ENCODE measurements at places on chromosomes 1 and 21. TPM values are rescaled to one million over a fixed set of nuclear protein-coding genes. Genes with fewer than 3 reads are reported as not detected.

DNA sequence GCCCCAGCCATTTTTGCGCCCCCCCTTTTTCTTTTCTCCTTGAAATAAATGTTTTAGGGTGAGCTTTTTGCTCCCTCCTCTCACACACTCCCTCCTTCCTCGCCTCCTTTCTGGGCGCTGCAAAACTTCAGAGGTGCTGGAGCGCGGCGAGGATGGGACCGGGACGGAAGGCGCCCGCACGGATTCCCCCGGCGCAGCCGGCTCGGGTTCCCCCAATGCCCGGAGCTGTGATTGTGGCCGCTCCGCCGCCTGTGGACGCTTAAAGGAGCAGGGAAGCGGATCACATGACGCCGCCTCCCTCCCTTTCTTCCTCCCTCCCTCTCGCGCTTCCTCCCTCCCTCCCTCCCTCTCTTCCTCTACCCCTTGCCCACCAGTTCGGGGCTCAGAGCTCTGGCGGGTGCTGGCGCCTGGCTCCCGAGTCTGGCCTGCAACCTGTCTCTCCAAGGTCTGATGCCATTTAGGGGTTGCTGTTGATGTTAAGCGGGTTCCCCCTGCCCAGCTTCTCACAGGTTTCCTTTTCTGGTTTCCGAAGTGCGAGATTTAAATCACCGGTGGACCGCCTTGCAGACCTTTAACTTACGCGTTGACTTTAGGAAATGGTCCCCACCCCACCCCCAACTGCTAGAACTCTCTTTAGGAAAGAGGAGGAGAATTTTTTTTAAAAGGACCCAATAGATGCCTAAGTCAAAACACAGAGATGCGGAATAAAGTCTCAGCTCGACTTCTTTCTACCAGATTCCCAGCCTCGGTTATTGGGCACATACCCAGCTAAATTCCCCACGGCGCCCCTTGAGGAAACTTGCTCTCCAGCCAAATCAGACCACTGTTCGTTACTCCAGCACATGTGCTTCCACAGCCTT, at the start of gene WLS:
WLS (minus strand) TSS at position 235 of the 860 bp plus-strand sequence; CDS start at position 11, 224 bp downstream.
- H3K4me1 ChIP-seq: peaks cover 14% of the 10 kb centered on the region
- H3K27me3 ChIP-seq: no peaks in the 10 kb centered on the region
- H3K36me3 ChIP-seq: no peaks in the 10 kb centered on the region
- H3K27ac ChIP-seq: peak within 1 kb of the TSS; percentile 82
- DNase-seq: peak; percentile 89
- peak within 1 kb of the TSS; percentile 35 for H3K4me3 ChIP-seq

DNA sequence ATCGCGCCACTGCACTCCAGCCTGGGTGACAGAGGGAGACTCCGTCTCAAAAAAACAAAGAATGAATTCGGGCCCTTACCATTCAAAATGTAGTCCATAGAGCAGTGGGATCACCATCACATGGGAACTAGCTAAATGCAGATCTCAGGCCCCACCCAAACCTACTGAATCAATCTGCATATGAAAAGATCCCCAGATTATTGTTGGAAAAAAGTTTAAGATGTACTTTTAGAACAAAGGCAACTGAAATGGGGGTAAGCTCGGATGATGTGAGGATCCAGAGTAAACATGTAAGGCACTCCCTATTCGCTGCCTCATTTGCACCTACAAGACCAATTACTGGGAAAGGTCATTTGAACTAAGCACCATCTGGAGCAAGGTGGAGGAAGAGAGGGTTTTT, 803 bp upstream of the FLAD1 start:
- no peaks in the 10 kb centered on the region for H3K36me3 ChIP-seq
- no peak for DNase-seq
- no peak overlapping the region for H3K27ac ChIP-seq
- peaks cover 6% of the 10 kb centered on the region for H3K4me1 ChIP-seq
- no peaks in the 10 kb centered on the region for H3K27me3 ChIP-seq

DNA sequence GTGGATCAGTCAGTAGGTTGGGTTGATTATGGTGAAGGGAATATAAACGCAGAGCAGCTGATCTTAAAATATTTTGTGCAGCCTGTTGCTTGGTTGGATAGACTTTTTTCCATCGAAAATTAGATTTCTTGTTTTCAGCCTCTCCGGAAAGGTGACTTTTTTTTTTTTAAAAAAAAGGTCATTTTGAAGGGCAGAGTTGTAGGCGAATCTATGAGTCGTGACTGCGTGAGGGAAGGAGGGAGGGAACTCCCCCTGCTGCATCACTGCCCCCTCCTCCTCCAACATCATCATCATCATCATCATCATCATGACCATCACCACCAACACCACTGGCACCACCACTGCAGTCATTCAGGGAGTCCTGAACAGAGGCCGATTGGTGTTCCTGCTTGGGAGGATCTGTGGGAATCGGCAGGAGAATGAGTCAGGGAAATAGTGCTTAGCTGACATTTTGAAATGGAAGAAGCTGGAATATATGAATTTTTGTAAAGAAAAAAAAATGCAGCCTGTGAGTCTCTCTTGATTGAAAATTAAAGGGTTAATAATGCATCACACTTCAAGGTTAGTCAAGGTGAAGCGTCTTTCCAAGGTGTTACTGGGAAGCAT, 1.2 kb downstream of the ATP1B1 start:
- peaks cover 10% of the 10 kb centered on the region for H3K36me3 ChIP-seq
- H3K4me3 ChIP-seq: peak overlapping the region; percentile 80
- DNase-seq: no peak
- H3K27me3 ChIP-seq: no peaks in the 10 kb centered on the region
- peaks cover 24% of the 10 kb centered on the region for H3K4me1 ChIP-seq

- H3K4me1 ChIP-seq: peaks cover 7% of the 10 kb centered on the region
- DNase-seq: no peak
- H3K36me3 ChIP-seq: no peaks in the 10 kb centered on the region
- no peak overlapping the region for H3K27ac ChIP-seq
- no peak overlapping the region for H3K4me3 ChIP-seq
Observed at GRCh38 chr1:93471284-93471683, 23.4 kb downstream of the FNBP1L start.

SPATA46 gene
- not detected for total RNA-seq

GRCh38 chr1:11948822-11949458, 14.4 kb downstream of the PLOD1 start:
- H3K27me3 ChIP-seq: no peaks in the 10 kb centered on the region
- no peaks in the 10 kb centered on the region for H3K4me1 ChIP-seq
- H3K36me3 ChIP-seq: no peaks in the 10 kb centered on the region

VANGL2 gene
- 9.9 TPM for total RNA-seq

DNA sequence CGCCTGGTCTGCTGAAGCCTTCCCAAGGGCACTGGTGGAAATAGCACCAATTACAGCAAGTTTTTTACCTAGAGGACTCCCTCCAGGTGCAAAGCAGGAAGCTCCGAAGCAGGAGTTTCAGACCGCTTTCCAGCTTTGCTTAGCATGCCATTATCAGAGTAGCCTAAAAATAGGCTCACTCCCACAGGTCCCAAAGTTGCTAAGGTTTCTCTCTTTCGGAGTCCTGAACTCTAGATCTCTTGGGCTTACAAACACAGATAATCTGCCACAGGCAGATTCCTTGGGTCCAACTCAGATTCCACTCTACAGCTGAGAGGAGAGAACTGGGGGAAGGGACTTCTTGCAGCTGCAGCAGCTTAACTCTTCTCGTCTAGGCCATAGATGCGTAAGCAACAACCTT, 22.5 kb downstream of the ZMYND12 start:
- H3K27me3 ChIP-seq: no peaks in the 10 kb centered on the region
- no peaks in the 10 kb centered on the region for H3K4me1 ChIP-seq
- no peak overlapping the region for H3K4me3 ChIP-seq
- no peaks in the 10 kb centered on the region for H3K36me3 ChIP-seq

- no peaks in the 10 kb centered on the region for H3K36me3 ChIP-seq
- no peaks in the 10 kb centered on the region for H3K27me3 ChIP-seq
- H3K4me3 ChIP-seq: no peak overlapping the region
- H3K4me1 ChIP-seq: no peaks in the 10 kb centered on the region
- DNase-seq: no peak
Observed at GRCh38 chr1:230293390-230293700, 132.8 kb downstream of the PGBD5 start.

DNA sequence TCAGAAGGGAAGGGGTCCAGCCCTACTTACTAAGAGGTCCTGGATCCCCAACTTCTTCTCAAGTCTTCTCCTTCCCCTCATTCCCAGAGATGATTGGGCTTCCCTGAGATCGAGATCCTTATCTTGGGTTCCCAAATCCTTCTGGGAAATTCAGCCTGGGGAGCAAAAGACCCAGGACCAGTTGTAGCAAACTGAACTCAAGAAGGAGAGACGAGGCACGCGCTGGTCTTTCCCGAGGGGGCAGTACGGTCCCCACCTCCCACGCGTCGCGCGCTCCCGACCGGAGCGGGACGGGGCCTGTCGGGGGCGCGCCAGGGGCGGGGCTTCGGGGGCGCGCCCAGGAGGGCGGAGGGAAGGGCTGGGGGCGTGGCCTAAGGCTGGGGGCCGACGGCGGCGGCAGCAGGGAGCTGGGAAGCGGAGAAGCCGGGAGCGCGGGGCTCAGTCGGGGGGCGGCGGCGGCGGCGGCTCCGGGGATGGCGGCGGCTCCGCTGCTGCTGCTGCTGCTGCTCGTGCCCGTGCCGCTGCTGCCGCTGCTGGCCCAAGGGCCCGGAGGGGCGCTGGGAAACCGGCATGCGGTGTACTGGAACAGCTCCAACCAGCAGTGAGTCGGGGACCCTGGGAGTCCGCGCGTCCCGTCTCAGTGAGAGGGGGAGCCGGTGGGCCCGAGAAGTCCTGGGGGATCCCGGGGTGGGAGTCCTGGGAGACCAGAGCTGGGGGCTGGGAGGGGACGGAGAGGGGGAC, at the start of gene EFNA3:
EFNA3 (plus strand) TSS at position 369 of the 741 bp plus-strand sequence; CDS start at position 474, 105 bp downstream.
- H3K36me3 ChIP-seq: no peaks in the 10 kb centered on the region
- peak within 1 kb of the TSS; percentile 41 for H3K4me3 ChIP-seq
- H3K27me3 ChIP-seq: no peaks in the 10 kb centered on the region

TMEM82 gene
- not detected for total RNA-seq
